ENCODE measurements at places on chromosomes 5 and 9.

DNA sequence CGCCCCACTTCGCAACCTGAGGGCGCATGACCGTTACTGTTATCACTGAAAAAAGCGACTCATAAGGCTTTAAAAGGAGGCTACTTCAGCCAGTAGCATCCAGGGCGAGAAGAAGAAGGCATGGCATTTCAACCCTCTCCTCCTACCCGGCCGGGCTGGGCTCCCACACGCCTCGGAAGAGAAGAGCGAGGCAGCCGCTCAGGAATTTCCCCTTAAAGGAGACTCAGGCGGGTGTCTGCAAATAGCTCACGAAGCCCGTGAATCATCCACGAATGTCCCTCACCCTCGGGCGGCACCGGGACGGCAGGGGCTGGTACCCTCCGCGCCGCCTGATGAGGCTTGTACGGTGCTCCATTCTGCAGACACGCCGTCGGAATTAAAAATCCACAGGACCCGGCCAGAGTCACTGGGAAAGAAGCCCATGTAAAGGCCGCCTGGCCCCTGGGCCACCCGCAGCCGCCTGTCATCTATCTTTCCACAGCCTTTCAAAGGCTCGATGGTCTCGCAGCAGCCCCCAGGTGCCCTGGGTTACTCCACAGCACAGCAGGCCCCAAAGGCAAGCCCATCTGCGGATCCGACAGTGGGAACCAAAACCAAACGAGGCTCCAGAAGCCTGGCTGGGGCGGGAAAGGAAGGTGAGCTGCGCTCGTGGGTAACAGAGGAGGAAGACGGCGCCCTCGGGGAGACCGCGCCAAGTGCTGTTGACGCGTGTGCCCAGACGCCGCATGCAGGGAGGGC lies 11.8 kb downstream of the SLC12A7 start:
- peak; percentile 19 for DNase-seq

DNA sequence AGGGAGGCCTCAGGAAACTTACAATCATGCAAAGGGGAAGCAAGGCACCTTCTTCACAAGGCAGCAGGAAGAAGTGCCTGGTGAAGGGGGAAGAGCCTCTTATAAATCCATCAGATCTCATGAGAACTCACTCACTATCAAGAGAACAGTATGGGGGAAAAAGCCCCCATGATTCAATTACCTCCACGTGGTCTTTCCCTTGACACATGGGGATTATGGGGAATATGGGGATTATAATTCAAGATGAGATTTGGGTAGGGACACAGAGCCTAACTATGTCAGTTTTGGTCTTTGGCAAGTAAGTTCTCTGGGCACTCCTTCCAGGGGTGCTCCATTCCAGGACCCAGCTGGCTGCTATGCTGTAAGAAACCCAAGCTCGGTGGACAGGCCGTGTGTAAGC lies 275.3 kb upstream of the TUT7 start:
- no peak for DNase-seq

- peak; percentile 26 for DNase-seq
Measured at GRCh38 chr5:107248066-107248695, 422.6 kb downstream of the EFNA5 start.

GRCh38 chr5:158487664-158488063 lies 612.1 kb downstream of the EBF1 start:
- no peak for DNase-seq

DNA sequence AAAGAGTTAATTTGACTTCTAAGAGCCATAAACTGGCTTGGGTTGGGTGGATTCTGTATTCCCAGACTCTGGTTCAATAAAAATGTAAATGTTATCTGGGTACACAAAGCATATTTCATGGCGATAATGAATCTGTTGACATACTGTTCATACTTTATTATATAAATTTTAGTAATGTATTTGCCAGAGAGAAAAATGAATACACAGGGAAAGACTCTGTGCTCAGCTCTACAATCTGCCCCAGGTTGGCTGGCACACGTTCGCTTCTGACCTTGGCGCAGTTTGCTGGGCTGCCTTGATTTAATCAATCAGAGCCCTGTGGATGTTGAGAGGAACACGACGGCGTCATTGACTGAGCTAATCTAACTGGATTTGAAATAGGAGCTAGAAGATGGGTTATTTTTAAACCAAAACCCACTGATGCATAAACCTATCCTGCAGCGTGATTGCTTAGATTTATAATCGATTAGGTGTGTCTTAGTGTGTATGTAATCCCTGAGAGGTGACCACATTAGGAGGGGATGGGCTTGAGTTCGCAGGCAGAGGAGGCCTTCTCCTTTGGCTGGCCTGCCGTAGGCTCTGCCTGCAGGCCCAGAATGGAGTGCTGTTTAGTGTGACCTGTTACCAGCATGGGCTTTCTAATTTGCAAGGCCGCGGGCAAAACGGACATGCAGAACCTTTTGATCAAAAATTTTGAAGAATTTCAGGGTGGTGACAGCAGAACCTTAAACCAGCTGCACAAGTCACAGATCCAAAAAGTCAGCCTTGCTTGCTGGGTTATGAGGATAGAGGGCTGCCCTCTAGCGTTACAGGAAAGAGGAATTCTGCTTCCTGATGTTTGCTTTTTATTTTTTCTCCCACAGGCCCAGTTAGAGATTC lies 3.9 kb upstream of the ADCY2 start:
- DNase-seq = peak; percentile 44

GRCh38 chr9:120156376-120156775 lies 423.6 kb downstream of the CDK5RAP2 start:
- no peak for DNase-seq

DNA sequence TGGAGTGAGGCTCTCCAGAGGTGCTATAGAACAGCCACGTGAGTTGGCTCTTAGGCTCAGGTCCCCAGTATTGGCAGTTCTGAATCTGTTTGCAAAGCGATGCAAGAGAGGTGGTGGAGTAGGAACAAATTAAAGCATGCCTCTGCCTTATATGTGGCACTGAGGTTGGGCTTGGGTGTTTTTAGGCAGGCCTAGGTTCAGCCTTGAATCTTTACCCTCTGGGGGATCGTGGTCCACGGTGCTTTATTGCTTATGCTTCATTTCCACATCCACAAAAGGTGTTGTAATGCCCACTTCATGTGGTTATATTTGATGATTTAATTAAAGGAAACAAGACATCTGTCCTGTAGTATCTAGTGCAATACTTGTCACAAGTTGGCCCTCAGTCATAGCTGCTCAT lies 56.2 kb downstream of the CD180 start:
- DNase-seq = no peak

- no peak for DNase-seq
Measured at GRCh38 chr5:67249590-67249895, 52.9 kb upstream of the CD180 start.
